Left renal pelvis (tissue), 4 donors: ENCODE measurements at places on chromosomes 3 and 15. TPM values are rescaled to one million over a fixed set of nuclear protein-coding genes. Genes with fewer than 3 reads are reported as not detected.

The WDR53 gene
- 14.7 TPM for polyA plus RNA-seq

- DNase-seq: no peak
These were observed 56.6 kb upstream of the PRTG start for GRCh38 chr15:55799291-55800212.

- no peak for DNase-seq
These were observed 208.7 kb upstream of the GADL1 start for GRCh38 chr3:31103181-31103580.

The PLA2G4E gene
- not detected for polyA plus RNA-seq

- DNase-seq: no peak
These were observed 11.8 kb downstream of the PARP15 start for GRCh38 chr3:122589297-122589696.

DNA sequence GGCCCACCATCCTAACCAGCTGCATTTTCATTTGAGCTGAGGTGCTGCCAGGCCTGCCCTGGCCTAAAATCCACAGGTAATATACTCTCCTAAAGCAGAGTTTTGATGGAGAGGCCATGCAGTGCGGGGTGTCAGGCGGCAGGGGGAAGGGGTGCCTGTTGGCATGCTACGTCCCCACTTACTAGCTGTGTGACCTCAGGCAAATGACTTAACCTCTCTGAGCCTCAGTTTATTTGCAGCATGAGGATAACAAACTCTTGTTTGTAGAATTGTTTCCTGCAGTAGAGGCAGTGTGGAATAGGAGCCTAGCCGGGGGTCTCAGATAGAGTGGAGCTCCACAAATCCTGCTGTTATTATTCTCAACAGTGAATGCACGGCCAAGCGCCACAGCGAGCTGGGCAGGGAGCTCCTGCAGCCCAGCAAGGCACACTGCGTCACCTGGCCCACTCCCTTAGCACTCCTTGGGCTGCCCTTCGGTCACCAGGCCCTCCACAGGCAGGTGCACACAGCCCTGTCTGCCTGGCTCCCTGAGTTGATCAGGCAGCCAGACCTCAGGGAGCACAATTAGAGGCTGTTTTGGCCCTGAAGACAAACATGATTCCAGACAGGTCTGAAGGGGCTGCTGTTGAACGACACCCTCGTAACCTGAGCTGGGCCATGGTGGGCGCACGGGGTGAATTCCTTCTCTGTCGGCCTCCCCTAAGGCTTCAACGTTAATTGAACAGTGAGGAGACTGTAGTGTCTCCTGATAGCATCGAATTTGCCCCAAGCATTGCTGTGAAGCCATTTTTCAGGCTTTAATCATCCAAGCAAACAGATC is 248.8 kb upstream of the LYSMD4 start:
- DNase-seq: no peak

The PARP6 gene
- polyA plus RNA-seq: 98.1 TPM

GRCh38 chr3:118942671-118943070 is 92.0 kb downstream of the IGSF11 start:
- no peak for DNase-seq

DNA sequence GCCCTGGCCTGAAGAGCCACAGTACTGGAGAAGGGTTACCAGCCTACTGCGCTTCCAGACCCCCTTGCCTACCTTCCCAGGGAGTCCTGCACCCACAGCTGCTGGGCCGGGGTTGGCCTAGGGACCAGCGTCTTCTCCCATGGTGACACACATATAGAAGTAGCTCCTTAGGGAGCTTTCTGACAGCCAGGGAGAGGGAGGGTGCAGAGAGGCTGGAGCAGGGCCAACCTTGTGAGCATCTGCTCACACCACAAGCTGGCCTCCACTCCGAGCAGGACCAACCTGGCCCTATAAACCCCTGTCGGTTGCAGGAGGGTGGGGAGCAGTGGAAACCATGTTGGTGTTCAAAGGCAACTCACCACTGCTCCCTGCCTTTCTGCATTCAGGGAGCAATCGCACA is 35.2 kb downstream of the SRPRB start:
- no peak for DNase-seq

DNA sequence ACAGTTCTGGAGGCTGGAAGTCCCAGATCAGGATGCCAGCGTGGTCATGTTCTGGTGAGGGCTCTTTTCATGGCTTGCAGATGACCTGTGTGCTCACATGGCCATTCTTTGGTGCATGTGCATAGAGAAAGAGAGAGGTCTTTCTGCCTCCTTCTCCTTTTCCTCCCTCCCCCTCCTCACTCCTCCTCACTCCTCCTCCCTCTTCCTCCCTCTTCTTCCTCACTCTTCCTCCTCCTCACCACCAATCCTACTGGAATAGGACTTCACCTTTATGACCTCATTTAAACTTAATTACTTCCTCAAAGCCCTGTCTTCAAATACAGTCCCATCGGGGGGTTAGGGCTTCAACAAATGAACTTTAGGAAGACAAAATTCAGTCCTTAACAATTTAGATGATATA is 23.8 kb downstream of the ZNF654 start:
- no peak for DNase-seq
